ENCODE measurements at places on chromosomes 4 and X. TPM values are rescaled to one million over a fixed set of nuclear protein-coding genes. Genes with fewer than 3 reads are reported as not detected.

The BEX1 gene
- 0.69 TPM for total RNA-seq

The PAGE2B gene
- not detected for total RNA-seq

The DRD5 gene
- not detected for total RNA-seq

The COL25A1 gene
- total RNA-seq = not detected

The TMEM144 gene
- not detected for total RNA-seq

The NUDT11 gene
- 1.6 TPM for total RNA-seq

The CFP gene
- 2.3 TPM for total RNA-seq

DNA sequence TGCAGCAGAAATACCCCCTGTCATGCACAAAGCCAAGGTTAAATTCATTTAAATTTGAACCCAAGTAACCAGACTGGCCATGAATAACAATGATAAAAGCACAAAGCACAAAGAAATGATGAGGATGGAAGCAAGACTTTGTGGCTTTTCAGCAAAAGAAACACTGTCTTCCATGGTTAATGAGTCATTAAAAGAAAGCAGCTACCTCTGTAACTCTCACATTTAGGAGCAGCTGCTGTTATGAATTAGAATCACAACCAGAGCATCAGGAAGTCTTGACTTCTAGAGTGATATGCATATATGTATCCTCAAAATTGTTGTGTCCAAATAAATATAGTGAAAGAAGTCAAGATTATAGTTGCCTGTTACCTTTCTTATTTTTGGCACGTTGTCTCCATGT, 70.7 kb upstream of the RPS6KA6 start:
- H3K27me3 ChIP-seq = no peaks in the 10 kb centered on the region
- no peak for DNase-seq
- H3K4me3 ChIP-seq = no peak overlapping the region
- H3K4me1 ChIP-seq = no peaks in the 10 kb centered on the region

DNA sequence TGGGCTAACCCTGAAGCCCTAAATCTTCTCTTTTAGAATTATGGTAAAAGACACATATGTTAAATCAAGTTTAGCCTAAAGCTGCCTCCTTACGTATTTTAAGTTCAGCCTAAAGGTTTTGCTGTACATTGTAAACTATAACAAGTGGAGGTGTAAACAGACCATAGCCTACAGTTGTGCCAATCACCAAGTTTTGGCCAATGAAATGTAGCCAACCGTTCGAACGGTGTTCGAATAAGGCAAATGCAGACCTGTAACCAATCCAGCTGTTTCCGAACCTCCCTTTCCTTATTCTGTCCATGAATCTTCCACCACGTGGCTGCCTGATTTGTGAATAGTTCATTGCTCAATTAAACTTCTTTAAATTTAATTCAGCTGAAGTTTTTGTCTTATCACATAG, 52.1 kb upstream of the TBC1D9 start:
- no peak overlapping the region for H3K27ac ChIP-seq
- no peak overlapping the region for H3K4me3 ChIP-seq
- no peaks in the 10 kb centered on the region for H3K27me3 ChIP-seq
- H3K4me1 ChIP-seq = no peaks in the 10 kb centered on the region

DNA sequence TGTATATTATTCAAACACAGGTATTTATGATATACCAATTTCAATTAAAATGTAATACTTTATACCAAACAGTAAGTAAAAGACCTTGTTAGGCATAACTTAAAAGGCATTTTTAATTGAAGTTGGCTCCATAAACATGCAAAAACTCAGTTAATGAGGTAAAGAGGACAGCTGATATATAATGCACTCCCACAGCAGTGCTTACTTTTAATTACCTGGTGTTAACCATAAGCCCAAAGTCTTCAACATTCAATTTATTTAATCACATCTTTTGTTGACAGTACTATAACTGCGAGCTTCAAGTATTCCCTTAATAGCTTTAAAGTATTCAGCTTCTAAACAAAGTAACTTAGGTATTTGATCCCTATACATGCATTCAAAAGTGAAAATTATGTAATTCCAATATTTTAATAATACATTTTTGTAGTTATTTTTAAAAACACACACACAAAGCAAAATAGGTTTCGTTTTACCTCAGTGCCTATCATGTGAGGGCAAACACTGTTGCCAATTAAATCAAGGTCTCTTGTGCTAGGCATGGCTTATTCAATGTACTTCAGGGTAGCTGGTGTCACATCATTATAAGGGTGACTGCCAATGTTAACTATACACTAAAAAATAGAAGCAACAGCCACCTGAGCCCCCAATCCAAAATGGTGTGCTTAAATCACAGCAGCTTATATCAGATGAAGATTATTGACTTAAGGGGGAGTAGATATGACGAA, 197.1 kb downstream of the LRBA start:
- H3K36me3 ChIP-seq = peaks cover 8% of the 10 kb centered on the region
- H3K4me1 ChIP-seq = no peaks in the 10 kb centered on the region

DNA sequence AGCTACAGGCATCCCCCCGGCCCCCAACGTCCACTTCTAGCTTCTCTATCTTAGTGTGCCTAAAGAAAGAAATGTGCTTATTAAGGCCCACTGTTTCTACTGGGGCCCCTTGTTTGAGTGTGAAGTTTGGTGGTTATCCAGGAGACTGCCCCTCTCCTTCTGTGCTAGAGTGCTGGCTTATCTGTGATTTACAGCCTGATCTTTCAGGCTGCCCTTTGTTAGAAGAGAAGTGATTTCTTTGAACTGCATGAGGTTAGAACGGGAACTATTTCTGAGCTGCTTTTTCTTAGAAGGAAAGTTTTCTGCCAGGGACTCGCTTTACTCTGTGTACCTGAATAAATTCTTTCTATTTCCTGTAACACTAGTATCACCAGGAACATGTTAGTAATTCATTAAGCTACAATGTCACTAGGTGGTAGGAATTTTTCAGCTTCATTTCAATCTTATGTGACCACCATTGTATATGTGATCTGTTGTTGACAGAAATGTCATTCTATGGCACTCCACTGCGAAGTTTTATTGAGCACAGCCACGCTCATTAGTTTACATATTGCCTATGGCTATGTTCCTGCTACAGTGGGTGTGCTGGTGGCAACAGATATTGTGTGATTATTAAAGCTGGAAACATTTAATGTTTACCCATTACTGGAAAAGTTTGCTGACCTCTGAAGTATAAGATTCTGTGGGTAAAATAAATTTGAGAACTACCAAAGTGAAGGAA, 193.8 kb upstream of the CXorf51B start:
- H3K4me1 ChIP-seq = no peaks in the 10 kb centered on the region
- no peak overlapping the region for H3K4me3 ChIP-seq
- DNase-seq = no peak

DNA sequence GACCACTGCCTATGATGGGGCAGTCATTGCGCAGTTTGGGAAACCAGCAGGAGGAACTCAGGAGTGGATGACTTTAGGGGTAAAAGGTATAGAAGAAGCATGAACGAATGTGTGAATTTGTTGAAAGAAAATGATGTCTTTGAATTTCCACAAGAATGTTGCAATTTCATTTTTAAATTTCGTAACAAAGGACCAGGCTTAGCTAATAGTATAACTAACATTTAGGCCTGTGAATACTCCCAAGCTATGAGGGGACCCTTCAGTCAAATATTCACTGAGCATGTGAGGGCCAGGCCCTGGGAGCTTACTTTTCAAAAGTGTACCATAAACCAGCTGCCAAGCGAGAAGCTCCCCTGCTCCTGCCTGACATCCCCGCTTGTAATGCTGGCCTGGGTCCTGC, 5.3 kb downstream of the MPC1L start:
- no peak overlapping the region for H3K27ac ChIP-seq
- H3K4me1 ChIP-seq = no peaks in the 10 kb centered on the region
- no peak for DNase-seq
- peaks cover 17% of the 10 kb centered on the region for H3K36me3 ChIP-seq
- no peak overlapping the region for H3K4me3 ChIP-seq

GRCh38 chr4:140271553-140271952, 101.9 kb upstream of the SCOC start:
- no peaks in the 10 kb centered on the region for H3K27me3 ChIP-seq
- H3K36me3 ChIP-seq = no peaks in the 10 kb centered on the region
- no peak overlapping the region for H3K27ac ChIP-seq
- H3K4me1 ChIP-seq = no peaks in the 10 kb centered on the region
- no peak overlapping the region for H3K4me3 ChIP-seq
- DNase-seq = no peak

- no peaks in the 10 kb centered on the region for H3K27me3 ChIP-seq
- H3K27ac ChIP-seq = no peak overlapping the region
- H3K4me3 ChIP-seq = no peak overlapping the region
Observed at GRCh38 chr4:156052116-156052515, 98.5 kb upstream of the CTSO start.

- H3K27ac ChIP-seq = no peak overlapping the region
- DNase-seq = no peak
- H3K4me1 ChIP-seq = no peaks in the 10 kb centered on the region
- no peak overlapping the region for H3K4me3 ChIP-seq
Observed at GRCh38 chrX:31036895-31037294, 34.9 kb downstream of the FTHL17 start.

- no peak for DNase-seq
- no peak overlapping the region for H3K4me3 ChIP-seq
- H3K36me3 ChIP-seq = no peaks in the 10 kb centered on the region
- no peak overlapping the region for H3K27ac ChIP-seq
- no peaks in the 10 kb centered on the region for H3K27me3 ChIP-seq
Observed at GRCh38 chr4:99305638-99306400, 15.0 kb upstream of the ADH1A start.

- no peaks in the 10 kb centered on the region for H3K36me3 ChIP-seq
- H3K27me3 ChIP-seq = no peaks in the 10 kb centered on the region
- peaks cover 14% of the 10 kb centered on the region for H3K4me1 ChIP-seq
- no peak for DNase-seq
- H3K27ac ChIP-seq = no peak within 1 kb of the TSS
Observed at GRCh38 chrX:49058794-49059193, at the start of gene CCDC120. CCDC120 (plus strand) TSS chrX:49058999; CDS start chrX:49062042, 3,043 bp downstream.

- H3K27ac ChIP-seq = peak overlapping the region; percentile 68
- no peaks in the 10 kb centered on the region for H3K36me3 ChIP-seq
- peak; percentile 39 for DNase-seq
- H3K4me1 ChIP-seq = peaks cover 66% of the 10 kb centered on the region
- peak overlapping the region; percentile 23 for H3K4me3 ChIP-seq
Observed at GRCh38 chrX:48720577-48721250, 24.2 kb downstream of the SUV39H1 start.

GRCh38 chr4:56655209-56655626, 25.9 kb downstream of the HOPX start:
- no peaks in the 10 kb centered on the region for H3K36me3 ChIP-seq
- H3K4me3 ChIP-seq = peak overlapping the region; percentile 50
- no peak overlapping the region for H3K27ac ChIP-seq
- no peaks in the 10 kb centered on the region for H3K27me3 ChIP-seq
- DNase-seq = no peak
- H3K4me1 ChIP-seq = peaks cover 36% of the 10 kb centered on the region

DNA sequence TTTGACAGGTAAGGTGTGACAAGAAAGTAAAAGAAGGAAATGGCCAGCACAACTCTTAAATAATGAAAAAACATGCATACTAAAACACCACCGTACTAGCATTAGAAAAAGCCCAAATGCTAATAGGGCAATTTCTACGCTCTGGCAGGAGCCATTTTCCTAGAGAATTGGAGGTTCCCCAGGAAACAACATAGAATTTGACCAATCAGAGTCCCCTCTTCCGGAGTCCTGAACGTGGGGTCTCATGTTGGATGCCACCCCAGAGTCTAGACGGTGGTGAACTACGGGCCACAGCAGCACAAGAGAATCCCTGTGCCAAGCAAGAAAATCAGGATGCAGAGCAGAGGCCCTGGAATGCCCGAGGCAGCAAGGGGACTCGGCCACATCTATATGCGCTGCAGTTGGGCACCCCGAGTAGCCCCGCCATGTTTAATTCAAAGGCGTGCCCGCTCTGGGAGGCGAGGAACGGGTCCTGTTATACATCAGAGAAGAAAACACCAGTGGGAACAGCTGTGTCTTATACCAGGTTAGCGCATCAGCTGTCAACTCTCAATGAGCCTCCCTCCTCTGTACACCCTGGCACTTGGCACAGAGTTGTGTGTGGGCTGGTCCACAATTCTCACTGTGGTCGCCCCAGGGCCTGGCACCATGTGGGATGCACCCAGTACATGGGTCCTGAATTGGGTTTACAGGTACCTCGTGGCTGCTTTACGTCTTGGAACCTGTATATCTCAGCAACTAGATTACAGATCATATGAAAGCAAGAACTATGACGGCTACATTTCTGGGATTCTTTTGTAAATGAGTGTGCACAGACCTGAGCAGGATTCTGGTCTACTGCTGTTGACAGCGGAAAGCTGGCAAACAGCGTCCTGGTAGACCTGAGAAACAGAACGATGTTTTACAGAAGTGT, 52.1 kb downstream of the SEL1L3 start:
- no peaks in the 10 kb centered on the region for H3K27me3 ChIP-seq
- H3K4me1 ChIP-seq = no peaks in the 10 kb centered on the region
- peaks cover 16% of the 10 kb centered on the region for H3K36me3 ChIP-seq
- no peak overlapping the region for H3K27ac ChIP-seq
- DNase-seq = no peak

DNA sequence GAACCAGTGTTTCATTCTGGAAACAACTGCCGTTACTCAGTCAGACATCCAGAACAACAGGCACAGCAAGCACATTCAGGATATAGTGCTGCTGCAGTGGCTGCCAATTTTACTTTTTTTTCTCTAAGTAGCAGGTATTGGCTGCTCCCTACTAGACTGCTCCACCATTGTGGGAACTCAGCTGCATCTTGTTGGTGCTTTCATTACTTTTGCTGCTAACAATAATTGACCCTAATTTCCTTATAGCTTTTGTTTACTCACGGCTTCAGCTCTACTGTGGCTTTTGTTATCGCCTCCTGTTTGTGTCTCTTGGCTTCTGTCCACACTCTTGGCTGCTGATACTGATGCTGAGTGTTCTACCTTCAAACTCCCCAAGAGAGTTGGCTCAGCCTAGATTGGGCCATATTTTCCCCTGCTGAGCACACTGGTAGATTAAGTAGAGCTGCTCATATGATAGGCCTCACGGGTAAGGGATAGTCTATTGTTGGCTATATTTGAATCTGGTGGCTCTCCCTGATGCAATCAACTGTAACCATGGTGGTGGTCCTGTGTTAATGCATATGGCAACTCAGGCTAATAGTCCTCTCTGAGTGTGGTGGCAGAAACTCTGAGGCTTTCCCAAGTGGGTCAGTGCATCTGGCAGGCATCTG, 44.5 kb upstream of the IL2 start:
- no peak overlapping the region for H3K27ac ChIP-seq
- H3K36me3 ChIP-seq = no peaks in the 10 kb centered on the region
- no peak overlapping the region for H3K4me3 ChIP-seq

- H3K4me3 ChIP-seq = no peak overlapping the region
- no peaks in the 10 kb centered on the region for H3K27me3 ChIP-seq
- no peak for DNase-seq
- no peak overlapping the region for H3K27ac ChIP-seq
- peaks cover 20% of the 10 kb centered on the region for H3K4me1 ChIP-seq
Observed at GRCh38 chr4:148216321-148216720, 225.9 kb downstream of the NR3C2 start.

DNA sequence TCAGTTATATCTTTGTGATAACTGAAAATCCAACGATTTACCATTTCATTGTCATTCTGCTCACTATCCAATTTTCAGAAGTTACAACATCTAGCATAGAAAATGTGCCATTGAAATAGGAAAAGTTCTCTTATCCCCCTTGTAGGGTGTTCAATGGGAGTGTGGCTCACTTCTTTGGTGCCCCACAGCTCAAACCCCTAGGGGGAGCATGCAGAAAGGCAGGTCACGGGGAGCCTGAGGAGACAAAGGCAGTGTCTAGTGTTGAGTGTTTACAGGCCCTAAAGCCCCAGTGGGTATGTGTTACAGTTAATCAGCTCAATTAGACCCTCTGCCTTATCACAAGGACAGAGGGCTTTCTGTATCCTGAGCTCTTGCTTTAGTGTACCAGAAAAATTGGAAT, 243.4 kb upstream of the GRID2 start:
- no peaks in the 10 kb centered on the region for H3K36me3 ChIP-seq
- H3K27ac ChIP-seq = no peak overlapping the region
- DNase-seq = no peak
- no peaks in the 10 kb centered on the region for H3K4me1 ChIP-seq
